ENCODE measurements at places on chromosomes 1 and 21. TPM values are rescaled to one million over a fixed set of nuclear protein-coding genes. Genes with fewer than 3 reads are reported as not detected.

- DNase-seq: no peak
These were observed 64.6 kb upstream of the CLDN14 start for GRCh38 chr21:36544545-36544944.

ILDR2 gene
- 0.25 TPM for total RNA-seq

KRTAP6-3 gene
- total RNA-seq: not detected

SMIM1 gene
- total RNA-seq: not detected

Measured in vagina (tissue), 2 donors.